ENCODE measurements at places on chromosomes 12 and 14. TPM values are rescaled to one million over a fixed set of nuclear protein-coding genes. Genes with fewer than 3 reads are reported as not detected.

- DNase-seq = no peak
These were observed 63.7 kb downstream of the FBXL14 start for GRCh38 chr12:1530592-1531152.

GRCh38 chr12:18153826-18154225 lies 63.8 kb upstream of the RERGL start:
- DNase-seq = no peak

DNA sequence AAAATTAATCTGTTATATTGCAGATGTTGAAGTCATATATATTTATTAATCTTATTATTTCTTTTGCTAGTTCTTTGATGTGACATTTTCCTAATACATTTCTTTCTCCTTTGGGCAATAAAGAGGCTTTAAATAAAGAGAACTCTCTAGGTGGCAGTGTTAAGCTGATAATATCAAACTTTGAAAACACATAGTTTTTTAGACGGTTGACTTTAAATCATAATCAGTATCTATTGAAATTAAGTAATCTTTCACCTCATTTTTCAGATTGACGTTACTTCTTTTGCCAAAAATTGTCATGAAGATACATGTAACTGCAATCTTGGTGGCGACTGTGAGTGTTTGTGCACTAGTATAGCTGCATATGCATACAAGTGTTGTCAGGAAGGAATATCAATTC lies 130.8 kb upstream of the PTPRQ start:
- DNase-seq = no peak

DNA sequence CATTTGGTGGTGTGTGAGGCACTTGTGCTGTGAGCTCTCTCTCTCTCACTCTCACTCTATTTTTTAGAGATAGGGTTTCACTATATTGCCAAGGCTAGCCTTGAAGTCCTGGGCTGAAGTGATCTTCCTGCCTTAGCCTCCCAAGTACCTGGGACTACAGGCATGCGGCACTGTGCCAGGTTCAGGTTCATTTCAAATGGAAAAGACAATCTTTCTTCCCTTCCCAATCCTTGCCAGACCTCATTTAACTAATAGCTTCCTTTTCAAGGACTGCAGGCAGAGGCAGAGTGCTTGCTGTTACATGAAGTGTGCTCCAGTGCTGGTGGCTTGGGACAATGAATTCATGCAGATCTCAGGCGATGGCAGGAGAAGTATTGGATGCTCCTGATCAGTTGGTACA lies 73.2 kb upstream of the BICD1 start:
- no peak for DNase-seq

DNA sequence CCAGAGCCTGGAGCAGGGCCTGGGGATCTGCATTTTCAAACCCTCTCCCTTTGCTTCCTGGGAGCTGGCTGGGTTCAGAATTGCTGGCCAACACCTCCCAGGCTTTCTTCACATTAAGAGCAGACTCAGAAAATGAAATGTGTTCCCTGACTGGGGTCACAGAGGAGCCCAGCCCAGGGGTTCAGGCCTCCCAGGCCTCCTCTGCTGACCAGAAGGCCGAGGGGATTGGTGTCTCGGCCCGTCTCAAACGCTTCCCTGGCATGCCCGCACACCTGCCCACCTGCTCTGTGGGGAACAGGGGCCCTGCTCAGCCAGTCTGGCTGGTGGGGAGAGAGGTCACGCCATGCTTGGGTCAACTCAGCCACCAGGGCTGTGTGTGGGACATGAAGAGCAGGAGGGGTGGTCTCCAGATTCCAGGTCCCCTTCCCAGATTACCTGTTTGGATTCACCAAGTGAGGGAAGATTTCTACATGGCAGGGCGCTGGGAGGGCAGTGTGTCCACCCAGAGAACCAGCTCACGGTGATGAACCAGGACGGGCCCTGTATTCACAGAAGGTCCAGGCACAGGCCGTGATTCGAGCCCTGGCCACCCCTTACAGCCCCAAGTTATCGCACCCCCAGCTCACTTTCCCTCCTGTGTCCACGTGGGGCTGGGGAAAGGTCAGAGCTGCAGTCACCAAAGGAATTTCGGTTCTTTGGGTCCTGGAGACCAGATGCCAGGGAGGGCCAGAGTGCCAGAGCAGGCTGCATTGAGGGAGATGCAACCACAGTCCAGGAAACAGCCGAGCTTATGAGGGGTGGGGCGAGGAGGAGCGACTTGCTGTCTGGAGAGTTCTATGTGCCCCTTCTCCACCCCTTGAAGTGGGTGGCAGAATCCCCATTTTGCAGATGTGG lies 55.2 kb upstream of the RIN3 start:
- DNase-seq = no peak

- DNase-seq = no peak
These were observed 4.5 kb upstream of the KRT71 start for GRCh38 chr12:52557476-52557875.

GRCh38 chr12:93245543-93245942 lies 132.2 kb upstream of the NUDT4 start:
- no peak for DNase-seq

The TRIM9 gene
- 0.64 TPM for total RNA-seq

The MED6 gene
- 31.2 TPM for total RNA-seq

- DNase-seq = no peak
These were observed 32.7 kb downstream of the GARIN6 start for GRCh38 chr12:99680276-99680675.

- DNase-seq = no peak
These were observed 3.0 kb downstream of the IFI27 start for GRCh38 chr14:94113490-94113889.

DNA sequence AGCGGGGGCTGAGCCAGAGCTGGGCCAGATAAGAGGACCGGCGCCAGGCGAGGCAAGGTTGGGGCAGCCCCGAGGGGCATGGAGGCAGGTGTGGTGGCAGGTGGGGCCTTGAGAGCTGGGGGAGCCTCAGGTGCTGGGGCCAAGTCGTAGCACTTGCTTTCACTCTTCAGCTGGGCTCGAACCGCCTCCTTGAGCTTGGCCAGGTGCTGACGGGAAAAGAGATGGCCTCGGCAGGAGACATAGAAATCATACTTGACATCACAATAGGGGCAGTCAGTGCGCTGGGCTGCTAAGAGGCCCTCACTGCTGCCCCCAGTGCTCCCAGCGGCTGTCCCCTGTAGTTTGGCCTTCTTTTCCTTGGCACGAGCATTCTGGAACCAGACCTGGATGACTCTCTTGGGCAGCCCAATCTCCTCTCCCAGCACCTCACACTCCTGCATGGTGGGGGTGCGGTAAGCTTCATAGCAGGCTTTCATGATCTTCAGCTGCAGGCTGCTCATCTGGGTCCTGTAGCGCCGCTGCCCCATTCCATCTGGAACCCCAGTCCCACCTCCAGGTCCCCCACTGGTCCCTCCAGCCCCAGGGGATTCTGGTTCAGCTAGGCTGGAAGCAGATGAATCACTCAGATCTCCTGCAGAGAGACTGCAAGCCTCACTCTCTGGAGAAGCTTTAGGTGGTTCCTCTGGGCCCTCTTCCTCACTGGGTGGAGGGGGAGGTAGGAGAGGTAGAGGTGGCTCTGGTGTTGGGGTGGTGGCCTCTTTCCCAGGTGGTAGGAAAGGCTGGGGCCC lies 28.1 kb downstream of the ZFHX2 start:
- no peak for DNase-seq

The WDR89 gene
- 13.0 TPM for total RNA-seq

GRCh38 chr12:1917172-1918070 lies 1.0 kb downstream of the CACNA2D4 start:
- no peak for DNase-seq

The GALNT16 gene
- total RNA-seq = under 0.01 TPM

The TAS2R14 gene
- 6.9 TPM for total RNA-seq

- DNase-seq = no peak
These were observed 206.0 kb upstream of the DIO3 start for GRCh38 chr14:101355284-101355683.

GRCh38 chr14:83047059-83047830 lies 1513.6 kb upstream of the SEL1L start:
- DNase-seq = peak; percentile 2

DNA sequence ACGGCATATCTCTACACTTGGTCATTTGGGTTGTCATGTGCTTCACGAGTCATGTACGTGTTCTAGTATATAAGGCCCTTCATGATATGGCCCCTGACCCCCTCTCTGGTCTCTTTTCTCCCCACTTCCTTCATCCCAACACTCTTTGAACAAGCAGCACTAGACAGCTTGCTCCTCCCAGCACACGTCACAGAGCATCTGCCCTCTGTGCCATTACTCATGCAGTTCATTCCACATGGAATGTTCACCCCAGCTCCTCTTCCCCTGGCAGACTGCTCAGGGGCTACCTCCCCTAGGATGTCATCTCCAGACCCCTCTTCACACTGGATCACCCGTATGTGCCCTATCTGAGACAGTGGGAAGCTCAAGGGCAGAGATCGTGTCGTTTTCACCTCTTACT lies 14.1 kb upstream of the LRP1-AS start:
- DNase-seq = peak; percentile 29

DNA sequence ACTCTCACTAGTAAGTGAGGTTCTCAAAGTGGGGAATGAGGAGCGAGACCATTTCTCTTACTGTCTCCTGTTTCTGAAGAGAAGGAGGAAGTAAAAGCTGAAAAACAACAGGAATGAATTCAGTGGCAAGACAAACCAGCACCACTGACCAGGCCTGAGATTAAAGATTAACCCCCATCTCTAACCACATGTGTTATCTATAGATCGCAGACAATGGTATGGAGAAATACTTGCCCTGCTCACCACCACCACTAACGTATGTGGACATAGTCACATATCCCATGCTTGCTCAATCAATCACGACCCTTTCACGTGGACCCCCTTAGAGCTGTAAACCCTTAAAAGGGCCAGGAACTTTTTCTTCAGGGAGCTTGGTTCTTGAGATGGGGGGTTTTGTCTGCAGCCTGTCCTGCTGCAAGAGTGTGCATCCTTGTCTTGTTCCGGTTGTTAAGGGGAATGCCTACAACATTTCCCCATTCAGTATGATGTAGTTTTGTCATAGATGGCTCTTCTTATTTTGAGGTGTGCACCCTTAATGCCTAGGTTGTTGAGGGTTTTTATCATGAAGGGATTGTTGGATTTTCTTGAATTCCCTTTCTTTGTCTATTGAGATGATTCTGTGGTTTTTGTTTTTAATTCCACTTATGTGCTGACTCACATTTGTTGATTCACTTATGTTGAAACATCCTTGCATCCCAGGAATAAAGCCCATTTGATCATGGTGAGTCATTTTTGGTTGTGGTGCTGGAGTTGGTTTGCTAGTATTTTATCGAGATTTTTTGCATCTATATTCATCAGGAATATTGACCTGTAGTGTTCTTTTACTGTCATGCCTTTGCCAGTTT lies 698.8 kb upstream of the LMO3 start:
- DNase-seq = peak; percentile 1

GRCh38 chr12:32284561-32284960 lies 114.8 kb upstream of the FGD4 start:
- no peak for DNase-seq

The LIN7A gene
- 10.4 TPM for total RNA-seq

The MIP gene
- not detected for total RNA-seq

The SCN8A gene
- total RNA-seq = 23.5 TPM

- DNase-seq = no peak
These were observed 416.6 kb downstream of the GLT1D1 start for GRCh38 chr12:129269756-129270495.

DNA sequence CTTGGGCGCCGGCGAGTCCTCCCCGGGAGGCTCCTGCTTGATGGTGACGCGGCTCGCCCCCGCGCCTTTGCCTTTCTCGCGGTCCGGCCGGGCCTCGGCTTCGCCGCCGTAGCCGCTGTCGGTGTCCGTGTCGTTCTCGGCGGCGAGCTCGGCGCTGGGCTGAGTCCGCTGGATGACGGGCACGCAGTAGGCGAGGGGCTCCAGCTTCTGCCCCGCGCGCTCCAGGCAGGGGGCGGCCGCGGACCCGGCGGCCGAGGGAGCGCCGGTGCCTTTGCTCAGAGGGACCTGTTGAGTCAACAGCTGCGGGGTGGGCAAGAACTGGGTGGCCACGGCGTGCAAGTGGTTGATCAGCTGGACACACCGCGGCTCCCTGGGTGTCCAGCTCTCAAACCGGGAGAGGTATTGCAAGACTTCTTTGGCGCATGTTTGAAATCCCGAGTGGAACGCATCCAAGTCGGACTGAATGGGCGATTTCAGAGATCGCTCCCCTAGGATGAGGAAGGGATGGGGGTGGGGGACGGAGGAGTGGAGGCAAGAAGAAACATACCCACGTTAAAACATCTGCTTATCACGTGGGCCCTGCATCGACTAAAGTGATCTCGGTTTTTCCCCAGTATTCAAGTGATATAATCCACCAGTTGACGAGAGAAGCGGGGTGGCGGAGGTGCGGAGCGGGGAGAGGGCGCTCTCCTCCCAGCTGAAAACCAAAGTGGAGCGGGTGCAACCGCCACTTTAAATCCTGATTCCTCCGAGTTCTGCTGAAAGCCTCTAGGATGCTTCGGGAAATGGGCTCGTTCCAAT lies 2.0 kb downstream of the BHLHE41 start:
- peak; percentile 65 for DNase-seq

DNA sequence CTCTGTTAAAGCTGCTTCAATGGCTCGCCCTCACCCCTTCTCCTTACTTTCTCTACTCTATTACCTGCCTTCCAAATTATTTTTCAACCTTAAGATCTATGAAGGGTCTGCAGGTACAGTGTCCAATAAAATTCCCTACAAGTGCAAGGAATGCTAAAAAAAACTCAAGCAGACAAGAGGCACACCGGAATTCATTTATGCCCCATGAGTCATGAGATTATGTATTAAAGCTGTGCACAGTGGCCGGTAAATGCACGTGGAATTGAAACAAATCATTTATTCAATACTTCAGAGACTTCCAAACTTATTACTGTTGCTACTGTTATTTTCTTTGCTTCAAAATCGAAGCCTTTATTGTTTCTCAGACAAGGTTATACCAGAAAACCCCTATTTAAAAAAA lies 68.4 kb downstream of the ST8SIA1 start:
- DNase-seq = no peak

GRCh38 chr12:66409195-66409871 lies 107.0 kb downstream of the HELB start:
- peak; percentile 75 for DNase-seq

DNA sequence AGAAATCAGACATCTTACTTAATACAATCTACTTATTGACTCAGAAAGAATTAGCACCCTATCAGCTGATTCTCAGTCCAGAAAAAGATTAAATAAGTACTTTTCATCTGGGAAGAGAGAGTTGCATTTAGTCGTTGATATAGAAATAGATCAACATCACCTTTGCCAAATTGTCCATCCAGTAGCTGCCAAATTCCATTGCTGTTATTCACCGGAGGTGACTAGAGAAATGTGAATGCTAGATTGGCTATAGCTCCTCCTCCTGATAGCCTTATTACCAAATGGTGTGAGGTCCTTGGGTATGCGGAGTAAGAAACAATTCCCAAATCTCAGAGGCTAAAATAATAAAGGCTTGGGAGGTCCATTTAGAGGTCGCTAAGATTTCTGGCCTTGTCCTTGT lies 723.3 kb upstream of the FLRT2 start:
- no peak for DNase-seq

Measured in fibroblast of villous mesenchyme (primary cell).